ENCODE measurements at places on chromosomes 5 and 9.

DNA sequence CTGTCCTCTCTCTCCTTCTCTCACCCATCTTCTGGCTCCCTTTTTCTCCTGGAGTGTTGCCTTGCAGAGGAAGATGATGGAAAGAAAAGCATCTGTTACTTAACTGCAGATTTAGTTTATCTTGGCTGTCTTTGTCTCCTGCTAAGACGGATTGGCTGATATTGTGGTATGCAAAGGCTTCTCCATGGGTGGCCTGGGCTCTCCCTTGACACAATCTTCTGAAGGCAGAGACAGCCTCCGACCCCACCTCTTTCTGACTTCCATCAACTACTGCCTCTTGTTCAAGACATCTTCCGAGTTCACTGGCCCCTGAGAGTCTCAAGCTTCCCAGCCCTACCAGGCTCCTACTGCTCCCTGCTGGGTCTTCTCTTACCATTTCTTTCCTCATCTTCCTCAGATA lies 403.7 kb downstream of the LRRC70 start:
- no peak for DNase-seq

GRCh38 chr9:17847908-17848307 lies 269.0 kb downstream of the SH3GL2 start:
- DNase-seq = no peak

DNA sequence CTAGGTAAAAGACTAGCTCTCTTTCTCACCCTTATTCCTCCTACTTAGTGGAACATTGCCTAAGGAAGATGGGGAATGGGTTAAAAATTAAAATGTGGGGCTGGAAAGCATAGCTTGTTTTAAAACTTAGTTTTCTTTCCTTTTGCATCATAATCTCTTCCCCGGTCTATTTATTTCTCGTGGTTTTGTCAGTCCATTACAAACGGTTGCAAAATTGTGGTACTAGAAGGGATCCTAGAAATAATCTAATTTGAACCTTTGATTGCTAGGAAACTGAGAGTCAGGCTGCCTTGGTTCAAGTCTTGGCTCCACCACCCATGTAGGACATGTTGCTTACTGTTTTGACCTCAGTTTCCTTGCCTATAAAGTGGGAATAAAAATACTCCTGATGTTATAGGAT lies 1.3 kb downstream of the IL31RA start:
- DNase-seq = no peak

DNA sequence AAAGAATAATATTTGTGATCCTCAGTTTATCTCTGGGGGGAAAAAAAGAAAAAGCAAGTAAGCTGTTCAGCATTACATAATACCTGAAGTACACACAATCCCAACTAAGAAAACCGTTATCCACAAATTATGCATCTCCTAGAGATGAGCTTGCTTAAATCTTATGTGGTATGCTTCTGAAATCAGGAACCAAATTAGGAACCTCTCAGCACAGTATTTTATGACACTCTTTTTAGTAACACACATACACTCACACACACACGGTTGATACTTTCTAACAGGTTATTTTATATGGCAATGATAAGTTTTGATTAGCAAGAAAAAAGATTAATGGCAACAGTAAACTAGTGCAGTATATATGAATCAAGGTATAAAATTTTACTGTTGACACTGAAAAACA lies 1.2 kb upstream of the ZNF510 start:
- no peak for DNase-seq

GRCh38 chr5:52626312-52626711 lies 161.4 kb upstream of the ITGA1 start:
- no peak for DNase-seq

DNA sequence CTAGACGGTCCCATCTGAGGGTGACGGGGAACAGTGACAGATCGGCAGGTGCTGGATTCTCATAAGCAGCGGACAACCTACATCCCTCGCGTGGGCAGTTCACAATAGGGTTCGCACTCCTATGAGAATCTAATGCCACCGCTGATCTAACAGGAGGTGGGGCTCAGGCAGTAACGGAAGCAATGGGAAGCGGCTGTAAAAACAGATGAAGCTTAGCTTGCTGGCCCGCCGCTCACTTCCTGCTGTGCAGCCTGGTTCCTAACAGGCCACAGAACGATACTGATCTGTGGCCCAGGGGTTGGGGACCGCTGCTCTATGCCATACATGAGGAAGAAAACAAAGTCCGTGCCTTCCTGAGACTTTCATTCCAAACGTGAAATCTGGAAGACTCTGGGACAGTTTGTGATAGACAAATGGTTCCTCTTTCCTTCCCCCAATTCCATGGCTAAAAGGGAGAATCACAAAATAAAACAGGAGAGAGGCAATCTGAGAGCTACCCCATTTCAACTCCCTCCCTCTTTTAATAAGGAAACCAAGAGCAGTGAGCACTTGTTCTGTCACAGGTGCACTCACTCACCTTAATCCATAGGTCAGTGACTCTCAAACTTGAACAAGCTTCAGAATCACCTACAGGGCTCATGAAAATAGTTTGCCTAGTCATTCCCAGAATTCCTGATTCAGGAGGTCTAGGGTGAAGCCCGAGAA lies 12.1 kb downstream of the PDCL start:
- peak; percentile 20 for DNase-seq

DNA sequence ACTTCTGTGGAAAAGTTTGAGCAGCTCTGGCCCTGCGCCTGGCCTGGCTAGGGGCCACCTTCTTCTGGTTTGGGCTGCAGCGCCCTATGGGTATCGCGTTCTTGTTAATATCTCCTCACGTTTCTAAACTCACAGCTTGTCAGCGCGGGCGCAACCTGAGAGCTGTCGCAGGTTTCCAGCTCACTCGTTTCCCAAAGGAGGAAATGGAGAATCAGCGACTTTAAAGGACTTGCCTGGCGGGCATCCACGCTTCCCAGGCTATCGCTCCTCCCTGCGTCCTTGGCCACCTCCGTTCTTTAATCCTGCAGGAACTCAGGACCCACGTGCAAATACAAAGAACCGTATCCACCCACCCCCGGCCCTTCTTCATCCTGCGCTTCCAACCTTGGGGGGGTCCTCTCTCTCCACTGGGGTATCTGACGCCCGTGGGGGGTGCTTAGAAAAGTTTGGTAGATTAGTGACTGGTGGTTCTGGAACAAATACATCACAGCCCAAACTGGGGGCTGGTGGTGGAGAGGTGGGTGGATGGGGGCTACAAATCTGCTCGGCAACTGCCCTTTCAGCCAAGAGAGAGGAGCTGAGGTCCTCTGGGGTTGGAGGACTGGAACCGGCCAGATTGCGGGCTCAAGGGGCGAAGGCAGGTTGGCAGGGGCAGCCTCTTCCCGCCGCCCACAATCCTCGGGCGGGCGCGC lies 578 bp upstream of the PSAT1 start:
- DNase-seq = no peak

DNA sequence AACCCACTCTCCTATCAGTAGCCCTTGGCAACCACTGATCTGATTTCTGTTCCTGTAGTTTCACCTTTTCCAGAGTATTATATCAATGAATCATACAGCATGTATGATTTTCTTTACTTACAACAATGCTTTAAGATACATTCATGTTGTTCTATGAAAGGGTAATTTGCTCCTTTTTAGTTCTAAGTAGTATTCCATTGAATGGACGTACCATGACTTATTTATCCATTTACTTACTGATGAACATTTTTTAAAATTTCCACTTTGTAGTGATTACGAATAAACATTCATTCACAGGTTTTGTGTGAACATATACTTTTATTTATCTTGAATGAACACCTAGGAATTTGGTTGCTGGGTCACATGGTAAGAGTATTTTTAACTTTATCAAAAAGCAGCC lies 620.8 kb downstream of the HTR1A start:
- DNase-seq = no peak

- no peak for DNase-seq
These were observed 59.8 kb upstream of the C5orf63 start for GRCh38 chr5:127133071-127133470.

DNA sequence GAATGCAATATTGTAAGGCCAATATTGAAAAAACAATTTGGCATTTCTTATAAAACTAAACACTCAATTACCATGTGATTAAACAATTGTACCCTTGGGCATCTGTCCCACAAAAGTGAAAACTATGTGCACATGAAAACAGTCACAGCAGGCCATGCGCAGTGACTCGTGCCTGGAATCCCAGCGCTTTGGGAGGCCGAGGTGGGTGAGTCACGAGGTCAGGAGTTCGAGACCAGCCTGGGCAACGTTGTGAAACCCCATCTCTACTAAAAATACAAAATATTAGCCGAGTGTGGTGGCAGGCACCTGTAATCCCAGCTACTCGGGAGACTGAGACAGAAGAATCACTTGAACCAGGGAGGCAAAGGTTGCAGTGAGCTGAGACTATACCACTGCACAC lies 343.7 kb downstream of the DMRTA1 start:
- DNase-seq = no peak

DNA sequence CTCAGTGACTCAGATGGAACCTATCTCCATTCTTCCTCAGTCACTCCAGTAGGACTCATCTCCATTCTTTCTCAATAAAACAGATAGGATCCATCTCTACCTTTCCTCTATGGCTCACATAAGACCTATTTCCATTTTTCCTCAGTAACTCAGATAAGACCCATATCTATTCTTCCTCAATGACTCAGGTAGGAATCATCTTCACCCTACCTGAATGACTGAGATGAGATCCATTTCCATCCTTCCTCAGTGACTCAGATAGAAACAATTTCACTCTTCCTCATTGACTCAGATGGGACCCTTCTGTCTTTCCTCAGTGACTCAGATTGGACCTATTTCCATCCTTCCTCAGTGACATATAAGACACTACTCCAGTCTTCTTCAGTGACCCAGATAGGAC lies 165.1 kb downstream of the FBXO4 start:
- no peak for DNase-seq

GRCh38 chr9:33852216-33852826 lies 35.4 kb downstream of the UBE2R2 start:
- DNase-seq = peak; percentile 31

- no peak for DNase-seq
These were observed 96.5 kb upstream of the RPS23 start for GRCh38 chr5:82374637-82375036.

- DNase-seq = no peak
These were observed 4.0 kb upstream of the FOXB2 start for GRCh38 chr9:77015327-77016048.

GRCh38 chr5:133453831-133454230 lies 158.5 kb downstream of the FSTL4 start:
- DNase-seq = no peak

DNA sequence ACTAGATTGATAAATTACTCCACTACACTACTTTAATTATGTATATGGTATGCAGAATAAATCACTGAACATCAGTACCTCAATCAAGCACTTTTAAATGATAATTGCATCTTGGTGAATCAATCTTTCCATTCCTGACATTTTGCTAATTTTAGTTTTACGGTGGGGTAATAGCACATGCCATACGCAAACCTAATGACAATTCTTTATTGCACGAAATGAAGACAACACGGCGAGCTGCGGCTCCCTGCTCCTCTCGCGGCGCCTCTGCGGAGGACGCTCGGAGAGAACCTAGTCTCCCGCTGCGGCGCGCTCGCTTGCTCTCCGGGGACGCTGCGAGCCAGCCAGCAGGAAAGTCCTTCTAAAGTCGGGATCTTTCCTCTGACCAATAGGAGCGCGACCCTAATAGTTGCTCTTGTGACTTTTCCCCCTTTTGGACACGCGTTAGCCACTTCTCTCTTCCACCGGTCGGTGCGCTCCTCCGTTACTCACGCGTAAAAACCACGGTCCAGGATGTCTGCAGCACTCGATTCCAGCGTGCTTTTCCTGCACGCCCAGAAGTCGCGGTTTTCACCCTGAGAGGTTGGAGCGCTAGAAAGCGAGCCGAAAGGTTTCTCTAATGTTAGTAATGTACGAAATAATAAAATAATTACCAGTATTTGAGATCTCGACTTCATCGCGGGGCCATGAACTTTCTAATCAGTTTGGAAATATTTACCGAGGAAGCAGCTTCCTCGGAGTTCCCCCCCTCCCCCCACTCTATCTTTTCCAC lies 1.0 kb upstream of the MEF2C start:
- DNase-seq = no peak

DNA sequence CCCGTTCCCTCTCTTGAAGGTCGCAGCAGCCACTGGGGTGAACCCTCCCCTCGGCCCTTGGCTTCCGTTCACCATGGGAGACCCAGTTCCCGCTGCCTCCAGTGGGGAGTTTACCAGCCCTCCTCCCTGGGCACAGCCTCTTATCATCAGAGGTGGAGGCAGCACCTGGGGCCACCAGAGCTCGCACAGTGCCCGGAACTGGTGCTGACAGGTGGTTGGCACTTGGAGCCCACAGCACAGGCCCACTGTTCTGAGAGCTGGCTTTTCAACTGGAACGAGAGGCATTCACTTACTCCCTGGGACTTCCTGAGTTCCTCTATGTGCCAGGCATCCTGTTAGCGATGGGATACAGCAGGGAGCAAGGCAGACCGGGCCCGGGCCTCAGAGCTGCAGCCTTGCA lies 106.8 kb upstream of the FCN2 start:
- no peak for DNase-seq

DNA sequence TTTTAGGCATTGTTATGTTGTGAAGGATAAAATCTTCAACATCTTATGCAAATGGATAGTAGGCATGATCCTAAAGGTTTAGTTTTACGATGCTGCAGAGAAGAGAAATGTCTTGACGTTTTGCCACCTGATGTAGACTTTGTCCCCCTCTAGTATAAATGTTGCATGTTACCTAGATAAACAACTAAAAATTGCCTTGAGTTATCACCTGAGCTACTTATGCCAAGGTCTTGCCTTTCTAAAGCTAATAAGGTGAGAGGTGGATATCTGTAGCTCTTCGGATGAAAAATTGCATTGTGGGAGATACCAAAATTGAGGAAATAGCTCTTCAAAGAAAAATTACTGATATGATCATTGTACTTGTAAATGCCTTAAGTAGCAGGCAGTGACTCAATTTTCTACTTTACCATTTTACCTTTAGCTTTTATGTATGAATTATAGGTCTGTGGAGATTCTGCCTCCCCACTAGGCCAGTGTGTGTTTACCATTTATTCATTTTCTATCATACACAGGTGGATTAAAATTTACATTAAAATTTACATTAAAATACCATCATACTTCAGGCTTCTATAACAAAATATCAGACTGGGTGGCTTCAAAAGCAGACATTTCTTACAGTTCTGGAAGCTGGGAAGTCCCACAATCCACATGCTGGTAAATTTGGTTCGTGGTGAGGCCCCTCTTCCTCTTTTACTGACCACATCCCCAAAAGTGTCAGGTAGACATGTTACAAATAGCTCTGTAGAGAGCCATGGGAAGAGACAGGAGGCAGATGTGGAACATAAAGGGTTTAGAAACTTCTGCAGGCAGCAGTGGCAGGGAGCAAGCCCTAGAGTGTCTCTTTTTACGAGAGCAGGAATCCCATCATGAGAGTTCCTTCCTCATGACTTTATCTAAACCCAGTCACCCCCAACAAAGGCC lies 100.7 kb upstream of the ERBIN start:
- no peak for DNase-seq

DNA sequence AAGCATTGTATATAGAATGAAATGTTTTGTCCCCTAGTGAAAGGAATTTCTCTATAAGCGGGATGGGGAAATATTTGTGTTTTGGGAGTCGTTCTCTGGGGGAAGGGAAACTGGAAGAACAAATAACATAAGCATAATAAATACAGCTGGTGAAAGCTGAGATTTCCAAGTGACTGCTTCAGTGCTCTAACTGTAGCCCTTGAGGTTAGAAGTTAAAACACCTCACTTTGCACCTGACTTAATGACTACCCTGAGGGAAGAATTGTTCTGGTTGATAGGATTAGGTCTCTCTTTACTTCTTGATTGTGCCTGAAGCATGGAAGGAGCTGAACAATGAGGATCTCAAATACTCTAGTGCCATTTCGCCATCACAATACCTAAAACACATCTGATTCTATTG lies 307.4 kb downstream of the MAN2A1 start:
- DNase-seq = no peak
